Ovary (tissue), 10 donors: ENCODE measurements at places on chromosomes 11 and 22.

DNA sequence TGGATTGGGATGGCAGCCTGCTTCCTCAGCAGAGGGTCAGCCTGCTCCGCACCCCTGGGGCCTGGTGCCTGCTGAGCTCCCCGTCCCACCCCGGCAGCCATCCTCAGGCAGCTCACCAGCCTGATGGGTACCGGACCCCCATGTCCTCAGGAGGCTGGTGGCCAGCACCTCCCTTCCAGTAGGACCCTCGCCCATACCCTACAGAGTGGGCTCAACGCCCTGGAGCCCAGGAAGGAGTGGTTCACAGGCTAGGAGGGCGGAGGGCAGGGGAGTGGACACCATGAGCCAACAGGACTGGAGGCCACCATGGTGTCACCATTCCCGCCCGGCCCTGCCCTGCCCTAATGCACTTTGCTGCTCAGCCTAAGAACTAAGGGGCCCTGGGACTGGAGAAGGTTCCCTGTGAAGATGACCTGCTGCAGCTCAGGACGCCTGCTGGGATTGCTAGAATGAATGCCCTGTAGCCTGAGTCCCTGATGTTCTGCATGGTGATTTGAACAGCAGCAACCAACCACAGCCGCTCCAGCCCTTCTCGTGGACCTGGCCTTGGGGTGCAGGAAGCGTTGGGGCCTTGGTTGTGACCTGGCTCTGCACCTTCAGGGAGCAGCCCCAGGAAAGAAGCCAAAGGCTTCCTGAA is 1080.8 kb downstream of the BRD1 start:
- no peak for DNase-seq

DNA sequence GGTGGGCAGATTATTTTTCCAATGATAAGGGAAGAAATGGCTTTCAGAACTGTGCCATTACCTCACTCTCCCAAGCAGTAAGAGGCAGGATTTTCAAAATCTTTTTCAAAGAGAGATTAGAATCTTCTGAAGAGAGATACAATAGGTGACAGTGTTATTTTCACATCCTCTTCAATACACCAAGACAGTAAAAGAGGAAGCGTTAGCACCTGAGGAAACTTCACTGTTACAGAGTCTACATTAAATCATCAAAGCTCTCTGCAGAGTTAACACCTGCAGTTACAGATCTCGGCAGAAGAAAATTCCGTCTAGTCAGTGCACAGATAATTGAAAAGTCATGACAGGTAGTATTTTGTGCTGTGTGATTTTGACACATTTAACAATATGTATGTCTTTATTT is 144.9 kb downstream of the PGR start:
- no peak for DNase-seq

GRCh38 chr11:71269603-71270511 is 17.5 kb upstream of the SHANK2 start:
- DNase-seq: no peak

DNA sequence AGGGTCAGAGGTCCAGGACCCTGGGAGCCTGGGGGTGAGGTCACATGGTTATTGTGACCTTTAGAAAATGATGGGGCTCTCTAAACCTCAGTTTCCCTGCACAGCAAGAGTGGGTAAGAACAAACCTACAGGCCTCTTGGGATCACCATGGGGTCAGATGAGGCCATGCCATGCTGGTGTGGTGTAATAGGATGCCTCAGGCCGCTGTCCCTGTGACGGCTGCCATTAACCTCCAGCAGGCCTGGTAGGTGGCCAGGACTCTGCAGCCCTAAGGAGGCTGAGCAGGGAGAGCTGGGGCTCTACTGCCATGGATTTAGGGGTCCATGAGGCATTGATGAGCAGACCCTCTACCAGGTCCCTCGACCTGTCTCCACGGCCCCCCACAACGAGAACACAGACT is 265.5 kb downstream of the CTTN start:
- no peak for DNase-seq

GRCh38 chr11:16526947-16527346 is 170.6 kb upstream of the SOX6 start:
- DNase-seq: no peak

- no peak for DNase-seq
These were observed 11.4 kb downstream of the ETS1 start for GRCh38 chr11:128575961-128576350.

- DNase-seq: no peak
These were observed 565.0 kb upstream of the CNTN5 start for GRCh38 chr11:98455500-98456307.

GRCh38 chr22:29702931-29703501 is 16.8 kb upstream of the CABP7 start:
- DNase-seq: no peak

- DNase-seq: no peak
These were observed 19.3 kb downstream of the GTPBP1 start for GRCh38 chr22:38724926-38725571.

- DNase-seq: no peak
These were observed 74.5 kb downstream of the RPL27A start for GRCh38 chr11:8757047-8757446.
